ENCODE measurements at places on chromosomes 11 and 22.

- DNase-seq = no peak
These were observed 227.0 kb downstream of the GRIK4 start for GRCh38 chr11:120738516-120739046.

DNA sequence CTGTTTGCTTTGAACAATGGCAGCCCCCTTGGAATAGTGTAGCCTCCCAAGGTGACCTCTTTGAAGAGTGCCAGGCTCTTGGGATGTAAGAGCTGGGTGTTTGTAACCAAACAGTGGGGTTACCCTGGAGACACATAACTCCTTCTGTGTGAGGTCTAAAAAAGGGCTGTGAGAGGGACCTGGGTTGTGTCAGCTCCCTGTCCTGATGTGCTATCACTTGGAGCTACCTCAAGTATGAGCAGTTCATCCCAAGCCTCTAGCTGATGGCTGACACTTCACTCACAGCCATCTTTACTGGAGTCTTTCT lies 40.2 kb downstream of the TSPAN18 start:
- DNase-seq = no peak

- DNase-seq = no peak
These were observed 17.6 kb upstream of the TOLLIP start for GRCh38 chr11:1327064-1327460.

- DNase-seq = no peak
These were observed 157.9 kb upstream of the SORL1-AS1 start for GRCh38 chr11:121610706-121611105.

- no peak for DNase-seq
These were observed 219.4 kb downstream of the BRD1 start for GRCh38 chr22:49608228-49608627.

GRCh38 chr11:9936754-9937153 lies 272.9 kb downstream of the SWAP70 start:
- DNase-seq = no peak

DNA sequence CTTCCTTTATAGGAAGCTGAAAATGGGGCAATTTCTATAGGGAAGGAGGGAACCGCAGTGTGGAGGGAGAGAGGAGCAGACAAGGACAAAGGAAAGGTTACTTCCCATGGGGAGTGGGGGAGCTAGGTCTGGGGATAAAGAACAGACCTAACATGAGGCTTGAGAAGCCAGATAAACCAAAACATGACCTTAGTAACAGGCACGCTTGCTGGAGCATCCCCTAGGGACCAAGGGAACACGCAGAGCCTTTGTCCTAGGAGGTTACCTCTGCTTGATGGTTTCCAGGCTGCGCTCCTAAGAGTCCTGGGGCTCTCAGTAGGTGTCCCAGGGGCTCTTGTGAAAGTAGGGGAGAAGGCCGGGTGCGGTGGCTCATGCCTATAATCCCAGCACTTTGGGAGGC lies 271.4 kb upstream of the NCAM1 start:
- no peak for DNase-seq

- DNase-seq = no peak
These were observed 9.4 kb downstream of the SOX6 start for GRCh38 chr11:16346975-16347374.

DNA sequence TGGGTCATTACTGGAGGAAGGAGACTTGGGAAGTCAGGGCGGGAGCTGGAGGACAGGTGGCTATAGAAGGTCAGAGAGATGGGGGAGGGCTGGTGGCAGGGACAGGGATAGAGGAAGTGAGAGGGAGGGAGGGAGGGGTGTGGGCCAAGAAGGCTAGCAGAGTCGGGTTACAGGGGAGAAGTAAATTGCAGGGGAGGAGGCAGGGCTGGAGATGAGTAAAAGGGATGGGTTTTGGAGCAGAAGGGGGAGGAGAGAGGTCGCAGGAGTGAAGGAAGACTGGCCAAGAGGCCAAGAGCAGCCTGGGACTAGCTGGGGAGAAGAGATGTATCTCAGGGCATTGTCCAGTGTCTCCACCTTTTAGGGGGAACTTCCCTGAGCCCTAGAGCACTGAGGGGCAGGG lies 33.0 kb downstream of the LRRC10B start:
- no peak for DNase-seq

GRCh38 chr22:19527861-19528417 lies 3.7 kb upstream of the CLDN5 start:
- DNase-seq = no peak

DNA sequence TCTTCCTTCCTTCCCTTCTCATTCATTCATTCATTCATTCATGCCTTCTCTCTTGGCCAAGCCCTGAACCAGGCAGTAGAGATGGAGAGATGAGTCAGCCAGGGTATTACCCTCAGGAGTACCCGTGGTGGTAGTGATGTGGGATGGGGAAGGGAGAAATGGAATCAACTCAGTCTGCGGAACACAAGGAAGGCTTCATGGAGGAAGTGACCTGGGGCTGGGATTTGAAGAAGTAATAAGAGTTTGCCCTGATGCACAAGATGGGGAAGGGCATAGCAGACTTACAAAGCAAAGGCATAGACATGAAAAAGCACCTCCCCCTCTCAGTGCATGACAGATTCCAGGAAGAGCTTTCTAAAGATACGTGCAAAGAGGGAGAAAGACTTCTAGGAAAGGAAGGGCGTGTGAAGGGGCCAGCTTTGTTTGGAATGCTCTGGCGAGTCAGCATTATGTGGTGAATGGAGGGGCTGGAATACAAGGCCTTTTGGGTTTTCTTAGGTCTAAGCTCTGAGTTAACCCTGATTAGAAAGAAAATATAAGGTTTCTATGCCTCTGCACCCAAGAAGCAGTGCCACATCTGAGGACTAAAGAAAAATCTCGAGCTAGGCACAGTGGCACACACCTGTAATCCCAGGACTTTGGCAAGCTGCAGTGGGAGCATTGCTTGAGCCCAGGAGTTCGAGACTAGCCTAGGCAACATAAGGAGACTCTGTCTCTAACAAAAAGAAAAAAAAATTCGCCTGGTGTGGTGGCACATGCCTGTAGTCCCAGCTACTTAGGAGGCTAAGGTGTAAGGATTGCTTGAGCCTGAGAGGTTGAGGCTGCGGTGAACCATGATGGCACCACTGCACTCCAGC lies 36.4 kb upstream of the ACER3 start:
- DNase-seq = no peak

DNA sequence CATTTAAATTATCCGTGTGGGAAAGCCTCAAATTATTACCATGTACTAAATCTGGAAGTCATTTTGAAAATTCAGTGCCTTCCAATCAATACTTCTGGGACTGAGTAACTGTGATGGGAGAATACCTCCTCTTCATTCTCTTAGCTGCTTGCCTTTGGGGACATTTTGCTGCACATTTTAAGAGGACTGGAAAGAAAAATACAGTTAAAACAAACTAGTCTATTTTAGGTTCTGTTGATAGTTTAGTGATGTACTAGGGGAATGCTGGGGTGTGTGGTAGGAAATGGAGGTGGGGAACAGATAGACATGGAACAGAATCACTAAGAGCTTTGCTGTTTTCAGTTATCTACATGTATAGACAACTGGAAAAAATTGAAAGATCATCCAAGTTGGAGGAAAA lies 65.7 kb upstream of the APOA1 start:
- DNase-seq = no peak

DNA sequence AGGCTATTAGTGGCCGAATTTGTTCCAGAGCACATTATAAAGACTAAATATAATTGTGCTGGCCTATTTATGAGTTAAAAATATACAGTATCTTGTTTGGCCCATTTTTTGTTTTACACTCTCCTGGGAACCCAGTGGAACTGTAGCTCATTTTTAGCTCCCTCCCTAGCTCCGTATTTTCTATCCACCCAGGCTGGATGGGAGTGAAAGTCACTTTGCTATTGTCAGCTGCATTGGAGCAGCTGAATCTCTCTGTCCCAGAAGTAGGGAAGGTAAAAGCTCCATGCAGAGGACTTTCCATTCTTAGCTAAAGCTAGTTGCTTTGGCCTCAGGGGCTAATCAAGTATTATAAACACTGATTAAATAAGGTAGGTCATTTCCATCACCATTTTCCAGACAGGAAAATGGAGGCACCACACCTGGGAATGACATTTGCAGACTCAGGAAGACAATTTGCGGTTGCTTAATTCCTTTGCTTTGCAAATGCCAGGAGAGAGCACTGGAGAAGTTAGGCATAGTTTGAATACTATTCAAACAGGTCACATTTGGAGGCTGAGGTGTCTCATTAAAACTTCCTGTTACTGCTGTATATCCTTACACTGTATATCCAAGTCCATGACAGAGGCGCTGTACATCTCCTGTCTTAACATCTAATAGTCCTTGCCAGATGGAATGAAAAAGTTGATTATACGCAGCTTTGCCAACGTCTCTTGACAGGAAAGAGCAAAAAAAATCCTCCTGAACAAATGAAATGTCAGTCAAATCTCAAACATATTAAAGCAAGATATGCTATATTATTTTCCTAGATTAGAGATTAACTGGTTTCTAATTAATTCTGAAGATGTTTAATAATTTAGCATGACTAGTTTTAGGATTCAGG lies 338.1 kb upstream of the KIRREL3 start:
- DNase-seq = no peak

DNA sequence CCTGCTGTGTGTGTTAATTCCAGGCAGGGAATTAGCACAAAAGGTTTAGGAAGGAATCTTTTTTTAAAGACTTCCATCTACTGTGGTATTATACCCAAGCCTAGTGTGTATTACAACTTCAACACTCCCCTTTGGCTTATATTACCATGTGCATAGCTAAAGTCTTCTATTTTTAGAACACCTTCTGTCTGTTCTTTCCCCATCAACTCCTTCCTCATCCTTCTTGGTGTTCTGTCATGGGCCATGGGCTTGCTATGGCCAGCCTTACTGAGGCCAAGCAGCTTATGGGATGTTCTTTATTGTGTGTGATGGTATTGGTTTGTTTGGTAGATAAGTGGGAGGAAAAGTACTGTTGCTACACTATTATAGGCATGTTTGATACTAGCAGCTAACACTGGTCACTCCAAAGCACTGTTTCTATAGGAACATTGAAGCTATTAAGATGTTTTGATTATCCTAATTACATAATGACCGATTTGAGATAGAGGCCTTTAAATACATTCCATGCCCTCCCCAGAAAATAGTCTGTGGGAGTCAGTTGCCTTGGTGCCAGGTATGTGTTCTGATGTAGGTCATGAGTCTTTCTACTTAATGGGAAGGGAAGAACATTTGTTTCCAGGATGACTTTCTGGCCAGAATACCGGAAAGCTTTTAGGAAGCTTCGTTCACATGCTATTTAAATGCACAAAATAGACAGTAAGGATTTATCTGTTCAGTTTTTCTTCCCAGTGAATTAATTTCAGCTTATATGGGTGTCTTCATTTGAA lies 16.5 kb downstream of the MCAM start:
- DNase-seq = no peak

DNA sequence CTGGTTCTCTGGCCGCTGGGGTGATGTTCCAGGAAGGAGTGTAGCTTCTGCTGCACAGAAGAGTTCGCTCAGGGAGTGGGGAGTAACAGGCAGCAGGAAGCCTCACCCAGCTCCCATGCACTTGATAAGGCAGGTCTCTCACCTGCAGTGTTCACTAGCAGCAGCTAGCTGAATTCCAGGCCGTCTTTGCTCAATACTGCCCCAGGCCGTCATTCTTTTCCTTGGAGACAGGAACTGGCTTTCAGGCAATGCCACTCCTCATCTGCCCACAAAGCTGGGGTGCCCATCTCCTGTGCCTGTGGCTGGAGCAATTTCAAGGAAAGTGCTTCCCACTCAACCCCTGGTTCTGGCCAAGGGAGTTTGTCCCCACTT lies 66.1 kb downstream of the ARHGAP42 start:
- no peak for DNase-seq

- DNase-seq = no peak
These were observed 81.4 kb downstream of the SNX19 start for GRCh38 chr11:130834886-130835285.

- no peak for DNase-seq
These were observed 40.9 kb upstream of the AMPD3 start for GRCh38 chr11:10414181-10414580.

- no peak for DNase-seq
These were observed 125.7 kb upstream of the SNX19 start for GRCh38 chr11:131042041-131042390.

- no peak for DNase-seq
These were observed 10.7 kb upstream of the FAM118A start for GRCh38 chr22:45298934-45299505.

GRCh38 chr22:25475257-25476022 lies 89.0 kb upstream of the GRK3 start:
- DNase-seq = no peak

- no peak for DNase-seq
These were observed 130.4 kb downstream of the HIPK3 start for GRCh38 chr11:33387581-33387980.

DNA sequence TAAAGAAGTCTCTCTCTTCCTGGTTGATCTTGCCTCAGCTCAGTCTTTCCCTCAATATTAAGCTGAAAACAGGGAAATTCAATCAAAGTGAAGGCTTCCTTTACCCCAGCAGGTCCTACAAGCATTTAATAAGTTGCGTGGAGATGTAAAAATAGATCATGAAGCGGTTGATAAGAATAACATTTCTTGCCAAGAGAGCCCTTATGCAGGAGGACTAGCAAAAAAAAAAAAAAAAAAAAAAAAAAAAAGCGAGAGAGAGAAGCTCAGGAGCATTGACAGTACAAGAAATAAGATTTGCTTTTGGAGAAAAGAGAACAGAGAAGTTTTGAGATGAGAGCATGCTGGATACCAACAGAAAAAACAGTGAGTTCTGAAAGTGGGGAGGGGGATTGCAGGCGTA lies 112.2 kb upstream of the CLMP start:
- no peak for DNase-seq

- no peak for DNase-seq
These were observed 25.6 kb upstream of the RRM1 start for GRCh38 chr11:4068962-4069361.

DNA sequence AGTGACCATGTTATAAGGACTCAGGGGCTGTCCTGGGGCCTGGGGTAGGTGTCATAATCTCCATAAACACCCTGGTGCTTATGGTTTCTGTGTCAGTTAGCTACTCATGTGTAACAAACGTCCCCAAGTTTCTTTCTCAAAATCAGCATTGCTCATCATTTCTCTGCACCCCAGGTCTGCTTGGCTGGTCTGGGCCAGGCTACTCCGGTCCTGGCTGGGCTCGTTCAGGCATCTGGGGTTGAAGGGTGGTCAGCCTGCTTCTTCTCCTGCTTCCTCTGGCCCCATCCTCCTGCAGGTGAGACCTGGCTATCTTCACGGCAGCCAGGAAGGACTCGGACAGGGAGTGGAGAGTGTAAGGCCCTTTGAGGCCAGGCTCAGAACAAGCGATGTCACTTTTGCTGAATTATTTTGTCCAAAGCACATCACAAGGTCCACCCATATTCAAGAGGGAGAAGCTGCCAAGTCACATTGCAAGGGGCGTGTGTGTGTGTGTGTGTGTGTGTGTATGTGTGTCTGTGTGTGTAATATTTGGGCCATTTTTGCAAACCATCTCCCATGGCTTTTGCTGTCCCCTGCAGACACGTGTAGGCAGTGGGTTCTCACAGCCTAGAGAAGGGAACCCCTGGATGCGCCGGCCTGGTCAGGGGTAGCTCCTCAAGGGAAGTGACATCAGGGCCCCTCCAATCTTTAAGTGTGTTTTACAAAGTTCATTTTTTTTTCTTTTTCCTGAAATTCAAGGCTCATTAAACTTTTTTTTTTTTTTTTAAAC lies 535.8 kb downstream of the TBC1D22A start:
- no peak for DNase-seq
